ENCODE measurements at places on chromosomes 4 and X. TPM values are rescaled to one million over a fixed set of nuclear protein-coding genes. Genes with fewer than 3 reads are reported as not detected.

Gene CPZ
- not detected for total RNA-seq

Gene FDCSP
- total RNA-seq, result not detected

Gene SLC9B1
- 0.59 TPM for total RNA-seq

Gene TLR10
- not detected for total RNA-seq

Gene HMX1
- total RNA-seq, result not detected

Gene FAT4
- 0.02 TPM for total RNA-seq

Gene SUPT20HL2
- not detected for total RNA-seq

Gene TIGD4
- total RNA-seq, result 0.65 TPM

Gene GAR1
- 58.7 TPM for total RNA-seq

Gene PCYT1B
- 0.11 TPM for total RNA-seq

Gene SERPINA7
- not detected for total RNA-seq

Gene GPRASP1
- total RNA-seq, result 1.3 TPM

Gene NEUROG2
- not detected for total RNA-seq

Gene ANXA5
- 79.7 TPM for total RNA-seq

Gene MTM1
- total RNA-seq, result 15.1 TPM

Gene PCDH18
- total RNA-seq, result not detected

Gene FAM133A
- total RNA-seq, result not detected

Gene EXOC1L
- not detected for total RNA-seq

Gene AFM
- total RNA-seq, result not detected

Gene PPP1R3F
- total RNA-seq, result 3.5 TPM

Gene LONRF3
- 2.3 TPM for total RNA-seq

Gene SASH3
- 129 TPM for total RNA-seq

Gene MAGEA2
- total RNA-seq, result not detected

Gene HPGD
- 1.7 TPM for total RNA-seq

Gene ARHGEF38
- total RNA-seq, result not detected

Gene GABRG1
- not detected for total RNA-seq

Gene RHOXF1
- not detected for total RNA-seq

Gene USP17L27
- not detected for total RNA-seq

Gene TNIP3
- total RNA-seq, result 18.3 TPM

Gene BBS12
- total RNA-seq, result 1.5 TPM

Gene GYPE
- 2.9 TPM for total RNA-seq

Gene SNX12
- total RNA-seq, result 56.2 TPM

Gene ADH7
- not detected for total RNA-seq

Gene TCEAL3
- 4.5 TPM for total RNA-seq

Gene AVPR2
- total RNA-seq, result not detected

All from activated CD8-positive, alpha-beta memory T cell treated with anti-CD3 and anti-CD28 coated beads for 36 hours (primary cell).